Dermis microvascular lymphatic vessel endothelial cell (primary cell): ENCODE measurements at places on chromosomes 1 and 21. TPM values are rescaled to one million over a fixed set of nuclear protein-coding genes. Genes with fewer than 3 reads are reported as not detected.

SYNC gene
- total RNA-seq, result 11.7 and 14.7 TPM in 2 replicates

SPRR1B gene
- total RNA-seq, result not detected in 2 replicates

HAO2 gene
- total RNA-seq, result under 0.01 TPM in 1 of 2 replicates, not detected in the other

CDK18 gene
- total RNA-seq, result 0.25 and 0.39 TPM in 2 replicates

DISP3 gene
- under 0.01 and 0.25 TPM in 2 replicates for total RNA-seq

STMN1 gene
- 131 and 144 TPM in 2 replicates for total RNA-seq

PADI1 gene
- under 0.01 and 0.13 TPM in 2 replicates for total RNA-seq

NR1I3 gene
- not detected in 2 replicates for total RNA-seq

WNT4 gene
- total RNA-seq, result 0.39 and 1.1 TPM in 2 replicates

JAM2 gene
- total RNA-seq, result 0.51 and 1.4 TPM in 2 replicates

TNFRSF9 gene
- 0.13 TPM in 2 replicates for total RNA-seq

MX2 gene
- total RNA-seq, result 0.39 and 0.51 TPM in 2 replicates

KDF1 gene
- total RNA-seq, result not detected in 2 replicates

CELA3B gene
- total RNA-seq, result 0.13 TPM in 1 of 2 replicates, not detected in the other

LCE3E gene
- not detected in 2 replicates for total RNA-seq

CAPN2 gene
- 147 and 203 TPM in 2 replicates for total RNA-seq

KRTAP15-1 gene
- total RNA-seq, result not detected in 2 replicates

WNT2B gene
- 0.51 and 1.0 TPM in 2 replicates for total RNA-seq

TNFRSF4 gene
- 1.5 and 3.7 TPM in 2 replicates for total RNA-seq

AQP10 gene
- total RNA-seq, result not detected in 2 replicates

PAQR6 gene
- total RNA-seq, result 0.38 and 0.39 TPM in 2 replicates

GRIK3 gene
- not detected in 2 replicates for total RNA-seq

NEXN gene
- total RNA-seq, result 0.77 and 1.1 TPM in 2 replicates

CNIH3 gene
- total RNA-seq, result 1.5 and 2.1 TPM in 2 replicates

ASPM gene
- total RNA-seq, result 8.1 and 26.2 TPM in 2 replicates

MTARC2 gene
- 8.6 and 12.6 TPM in 2 replicates for total RNA-seq

HHAT gene
- total RNA-seq, result 1.0 and 1.8 TPM in 2 replicates

KRTCAP2 gene
- 126 and 157 TPM in 2 replicates for total RNA-seq

CHRNB2 gene
- total RNA-seq, result under 0.01 TPM in 1 of 2 replicates, not detected in the other

VN1R5 gene
- not detected in 2 replicates for total RNA-seq

SLC1A7 gene
- total RNA-seq, result not detected in 2 replicates

KRTAP19-6 gene
- total RNA-seq, result not detected in 2 replicates

CAMK1G gene
- total RNA-seq, result not detected in 2 replicates
